ENCODE measurements at places on chromosomes 16 and 17.
A peak's percentile ranks its signal among the peaks of the same experiment; 100 is the strongest.

GRCh38 chr17:65547253-65547670 lies 14.2 kb downstream of the AXIN2 start:
- no peak for DNase-seq

- no peak for DNase-seq
These were observed 5.5 kb downstream of the SSTR2 start for GRCh38 chr17:73170324-73170723.

GRCh38 chr16:13402601-13403000 lies 501.2 kb downstream of the SHISA9 start:
- DNase-seq, result no peak

DNA sequence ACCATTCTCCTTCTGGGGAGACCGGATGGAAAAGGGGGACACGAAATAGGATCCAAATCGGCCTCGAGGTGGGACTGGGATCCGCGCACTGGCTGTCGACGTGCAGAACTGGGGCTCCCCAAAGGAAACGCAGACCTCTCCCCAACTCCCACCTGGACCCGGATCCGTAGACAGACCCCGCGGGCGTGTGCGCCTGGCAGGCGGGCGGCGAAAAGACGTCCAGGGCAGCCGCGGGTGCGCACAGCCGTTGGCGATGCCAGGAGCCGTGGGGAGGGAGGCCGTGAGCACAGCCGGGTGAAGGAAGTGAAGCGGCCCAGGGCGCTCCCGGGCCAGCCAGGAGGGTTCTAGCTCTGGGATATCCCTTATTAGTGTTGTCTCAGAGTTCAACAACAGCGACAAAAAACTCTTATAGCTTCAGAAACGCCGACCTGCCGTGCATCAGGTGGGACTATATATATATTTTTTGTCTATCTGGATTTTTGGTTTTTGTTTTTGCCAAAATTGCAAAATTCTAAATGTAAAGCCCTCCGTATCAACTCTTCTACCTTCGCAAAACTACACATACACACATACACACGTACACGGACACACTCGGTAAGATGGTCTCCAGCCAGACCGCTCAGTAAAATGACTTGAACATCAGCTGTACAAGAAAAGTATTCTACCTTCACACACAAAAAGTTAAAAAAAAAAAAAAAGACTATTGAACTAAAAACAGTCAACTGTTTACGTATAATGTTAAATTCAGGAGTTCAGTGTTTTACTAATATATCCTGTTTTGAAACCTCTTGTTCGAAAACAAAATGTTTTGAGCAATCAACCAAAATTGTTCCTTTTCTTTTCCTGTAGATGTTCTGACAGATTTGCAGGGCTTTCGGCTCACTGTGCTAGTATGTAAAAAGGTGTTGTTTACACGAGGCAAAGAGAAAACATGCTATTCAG lies 5.2 kb upstream of the AATF start:
- no peak for DNase-seq

- DNase-seq, result no peak
These were observed 15.5 kb downstream of the CMIP start for GRCh38 chr16:81460075-81460474.

GRCh38 chr17:59872351-59872750 lies 20.4 kb downstream of the TUBD1 start:
- no peak for DNase-seq

GRCh38 chr17:34314279-34314678 lies 5.0 kb upstream of the CCL8 start:
- no peak for DNase-seq

DNA sequence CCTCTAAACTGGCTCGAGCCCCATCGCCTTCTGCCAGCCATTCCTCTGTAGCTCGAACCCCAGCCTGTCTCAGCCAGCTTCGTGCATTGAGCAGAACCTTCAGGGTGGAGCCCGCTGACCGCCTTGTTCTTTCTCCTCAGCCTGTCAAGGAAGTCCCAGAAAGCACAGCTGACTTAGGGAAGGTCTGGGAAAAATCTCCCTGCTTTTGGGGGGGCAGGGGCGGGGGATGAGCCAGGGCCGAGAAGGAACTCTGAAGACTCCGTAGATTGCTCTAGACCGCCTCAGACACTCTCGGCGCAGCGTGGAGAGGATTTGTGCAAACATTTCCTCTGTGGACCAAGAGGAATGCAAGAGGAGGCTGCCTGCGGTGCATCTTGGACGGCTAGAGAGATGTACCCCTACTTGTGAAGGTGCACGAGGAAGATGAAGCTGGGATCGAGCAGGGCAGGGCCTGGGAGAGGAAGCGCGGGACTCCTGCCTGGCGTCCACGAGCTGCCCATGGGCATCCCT lies at the start of gene GLP2R:
Gene GLP2R, plus strand, starts transcription at position 284 of the 510 bp plus-strand sequence. Its CDS starts 140 bp downstream, at position 424.
- no peak for DNase-seq

- DNase-seq, result no peak
These were observed at the start of gene CRYM for GRCh38 chr16:21277927-21278706. Gene CRYM (minus strand): TSS chr16:21278290. CDS start chr16:21278251, 39 bp downstream.

DNA sequence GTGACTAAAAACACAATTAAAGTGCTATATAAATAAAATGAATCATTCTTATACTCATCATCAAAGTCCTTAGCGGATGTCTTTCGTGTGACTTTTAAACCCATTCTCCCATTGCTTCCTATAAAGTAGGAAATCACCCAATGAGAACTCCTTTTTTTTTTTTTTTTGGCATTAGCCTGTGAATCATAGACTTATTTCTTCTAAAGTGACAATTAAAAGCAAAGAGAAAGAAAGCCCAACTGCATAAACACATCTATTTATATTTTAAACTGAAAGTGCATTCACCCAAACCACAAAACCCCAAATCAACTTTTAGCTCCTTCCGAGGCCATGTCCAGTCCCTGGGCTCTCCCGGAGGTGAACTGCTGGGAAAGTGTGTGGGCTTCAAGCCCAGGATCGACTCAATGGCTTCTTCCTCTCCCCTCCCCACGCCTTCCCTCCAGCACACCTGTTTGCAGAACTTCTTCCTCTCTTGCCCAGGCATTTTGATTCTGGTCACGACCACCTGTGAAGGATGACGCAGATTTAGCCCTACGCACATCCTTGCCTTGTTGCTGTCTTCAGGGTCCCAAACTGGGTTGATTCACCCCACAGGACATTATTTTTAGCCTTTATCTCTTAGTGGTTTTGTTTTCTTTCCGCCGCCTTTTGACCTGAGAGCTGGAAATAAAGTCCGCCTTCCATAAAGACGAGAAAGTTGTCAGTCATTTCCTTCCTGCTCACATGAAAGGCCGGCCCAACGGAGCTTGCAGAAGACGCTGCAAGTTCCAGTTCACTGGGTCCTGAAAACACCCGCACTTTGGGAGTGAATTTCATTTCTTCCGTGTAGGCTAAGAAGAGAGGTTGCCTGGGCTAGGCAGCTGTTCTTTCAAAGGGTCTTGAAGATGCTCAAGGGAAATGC lies 166.8 kb downstream of the MAP2K6 start:
- DNase-seq, result no peak

DNA sequence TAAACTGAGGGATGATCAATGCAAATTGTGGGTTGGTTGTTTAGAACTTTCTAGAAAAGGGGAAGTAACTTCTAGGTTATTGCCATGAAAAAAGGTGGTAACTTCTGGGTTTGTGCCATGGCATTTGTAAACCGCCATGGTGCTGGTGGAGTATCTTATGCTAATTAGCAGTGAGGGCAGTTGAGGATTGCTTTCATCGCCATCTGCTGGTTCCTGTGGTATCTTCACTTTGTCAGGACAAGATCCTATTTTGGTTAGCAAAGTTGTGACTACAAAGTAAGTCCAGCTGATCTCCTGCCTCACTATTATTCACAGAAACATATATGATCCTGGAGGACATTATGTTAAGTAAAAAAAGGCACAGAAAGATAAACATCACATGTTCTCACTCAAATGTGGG lies 1332.3 kb downstream of the CDH11 start:
- no peak for DNase-seq

DNA sequence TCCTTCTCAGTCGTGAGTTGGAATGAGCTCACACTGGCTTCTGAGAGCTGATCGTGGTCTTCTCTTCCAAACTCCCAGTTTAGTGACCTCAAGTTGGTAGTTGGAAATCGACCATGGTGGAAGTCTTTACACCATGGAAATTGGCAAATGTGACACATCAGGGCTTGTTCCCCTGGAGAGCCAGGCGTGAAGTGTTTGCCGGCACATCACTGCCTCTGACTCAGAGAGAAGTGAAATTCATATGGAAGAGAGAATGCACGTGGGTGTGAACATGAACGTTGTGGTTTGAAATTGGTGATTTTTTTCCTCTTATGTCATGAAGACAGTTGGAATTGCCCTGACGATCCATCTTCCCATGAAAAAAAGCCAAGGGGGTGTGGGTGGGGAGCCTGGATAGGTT lies 47.4 kb downstream of the AXIN2 start:
- DNase-seq, result peak; percentile 9

- DNase-seq, result no peak
These were observed 306.9 kb upstream of the RBFOX1 start for GRCh38 chr16:7025616-7026190.

DNA sequence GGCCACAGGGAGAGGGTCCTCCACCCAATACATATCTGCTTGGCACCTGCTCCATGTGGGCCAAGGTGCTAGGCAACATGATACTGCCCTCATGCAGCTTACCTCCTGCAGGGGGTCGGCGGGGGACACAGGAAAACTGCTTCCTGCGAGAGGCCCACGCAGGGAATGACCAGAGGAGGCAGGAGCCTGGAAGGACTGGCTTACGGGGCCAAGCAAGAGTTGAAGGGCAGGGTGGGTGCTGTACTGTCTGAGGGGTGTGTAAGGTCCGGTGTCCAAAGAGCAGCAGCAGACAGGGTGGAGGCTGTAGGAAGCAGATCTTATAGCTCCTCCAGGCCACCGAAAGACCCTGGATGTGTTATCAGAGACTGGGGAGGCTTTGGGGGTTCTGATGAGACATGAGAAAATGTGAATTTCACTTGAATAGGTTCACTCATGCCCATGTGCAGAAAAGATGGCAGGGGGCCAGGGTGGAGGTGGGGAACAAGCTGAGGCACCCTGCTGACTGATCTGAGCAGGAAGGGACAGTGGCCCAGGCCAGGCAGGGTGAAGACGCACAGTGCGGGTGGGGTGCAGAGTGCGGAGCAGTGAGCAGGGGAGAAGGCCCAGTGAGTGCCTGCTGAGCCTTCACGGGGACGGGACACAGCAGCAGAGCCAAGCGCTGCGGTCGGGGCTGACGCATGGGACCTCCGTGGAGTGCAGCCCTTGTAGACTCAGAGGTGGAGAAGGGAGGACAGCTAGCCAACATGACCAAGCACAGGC lies 8.3 kb downstream of the FLCN start:
- DNase-seq, result no peak

- no peak for DNase-seq
These were observed 67.0 kb downstream of the CLEC16A start for GRCh38 chr16:11011326-11011725.

GRCh38 chr17:2782055-2782454 lies 14.2 kb upstream of the RAP1GAP2 start:
- DNase-seq, result no peak

DNA sequence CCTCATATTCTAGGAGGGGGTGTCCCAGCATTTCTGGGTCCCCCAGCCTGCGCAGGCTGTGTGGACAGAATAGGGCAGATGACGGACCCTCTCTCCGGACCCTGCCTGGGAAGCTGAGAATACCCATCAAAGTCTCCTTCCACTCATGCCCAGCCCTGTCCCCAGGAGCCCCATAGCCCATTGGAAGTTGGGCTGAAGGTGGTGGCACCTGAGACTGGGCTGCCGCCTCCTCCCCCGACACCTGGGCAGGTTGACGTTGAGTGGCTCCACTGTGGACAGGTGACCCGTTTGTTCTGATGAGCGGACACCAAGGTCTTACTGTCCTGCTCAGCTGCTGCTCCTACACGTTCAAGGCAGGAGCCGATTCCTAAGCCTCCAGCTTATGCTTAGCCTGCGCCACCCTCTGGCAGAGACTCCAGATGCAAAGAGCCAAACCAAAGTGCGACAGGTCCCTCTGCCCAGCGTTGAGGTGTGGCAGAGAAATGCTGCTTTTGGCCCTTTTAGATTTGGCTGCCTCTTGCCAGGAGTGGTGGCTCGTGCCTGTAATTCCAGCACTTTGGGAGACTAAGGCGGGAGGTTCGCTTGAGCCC lies 11.6 kb downstream of the STH start:
- no peak for DNase-seq

DNA sequence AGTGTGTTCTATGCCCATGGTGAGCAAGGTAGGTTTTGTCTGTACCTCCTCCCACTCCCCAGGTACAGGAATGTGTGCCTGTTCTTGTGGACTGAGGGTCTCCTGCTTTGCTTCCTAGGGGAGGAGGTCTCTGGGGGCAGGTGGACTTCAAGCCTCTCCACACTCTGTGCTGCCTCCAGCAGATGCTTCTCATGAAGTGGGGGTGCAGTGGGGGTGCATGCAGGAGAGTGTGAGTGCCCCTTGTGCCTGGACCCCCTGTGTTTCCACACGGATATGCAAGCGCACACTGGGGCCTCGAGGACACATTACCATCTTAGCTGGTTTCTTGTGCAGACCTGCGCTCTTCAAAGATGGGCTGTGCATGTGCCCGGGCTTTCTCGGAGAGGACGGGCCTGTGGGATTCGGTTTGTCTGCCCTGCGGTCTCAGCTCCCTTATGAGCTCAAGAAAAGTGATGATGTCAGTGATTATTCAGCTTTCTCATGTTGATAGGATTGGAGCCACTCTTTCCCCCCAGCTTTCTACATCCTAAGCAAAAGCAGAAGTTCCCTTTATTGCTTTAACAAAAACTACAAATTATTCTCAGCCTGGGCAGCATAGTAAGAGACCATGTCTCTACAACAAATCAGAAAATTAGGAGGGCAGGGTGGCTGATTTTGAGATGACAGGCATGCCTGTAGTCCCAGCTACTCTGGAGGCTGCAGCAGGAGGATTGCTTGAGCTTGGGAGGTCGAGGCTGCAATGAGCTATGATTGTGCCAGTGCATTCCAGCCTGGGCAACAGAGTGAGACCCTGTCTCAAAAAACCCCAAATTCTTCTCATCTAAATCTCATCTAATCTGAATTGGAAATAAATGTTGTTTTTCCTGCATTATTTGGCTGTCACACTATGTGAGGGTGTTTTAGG lies 86.8 kb downstream of the RPTOR start:
- no peak for DNase-seq

- DNase-seq, result no peak
These were observed 247.1 kb downstream of the UTP18 start for GRCh38 chr17:51507444-51507843.

GRCh38 chr17:5133311-5133710 lies 17.5 kb downstream of the USP6 start:
- DNase-seq, result no peak

- DNase-seq, result no peak
These were observed 24.6 kb upstream of the FAAP100 start for GRCh38 chr17:81576621-81577277.

GRCh38 chr17:82964851-82965341 lies 114.5 kb upstream of the METRNL start:
- DNase-seq, result no peak

GRCh38 chr17:61591930-61592329 lies 911 bp upstream of the NACA2 start:
- no peak for DNase-seq

GRCh38 chr17:81034168-81034777 lies 678 bp upstream of the BAIAP2 start:
- DNase-seq, result no peak

Data from RWPE2 (cell line).